ENCODE measurements at places on chromosomes 2 and 18.

DNA sequence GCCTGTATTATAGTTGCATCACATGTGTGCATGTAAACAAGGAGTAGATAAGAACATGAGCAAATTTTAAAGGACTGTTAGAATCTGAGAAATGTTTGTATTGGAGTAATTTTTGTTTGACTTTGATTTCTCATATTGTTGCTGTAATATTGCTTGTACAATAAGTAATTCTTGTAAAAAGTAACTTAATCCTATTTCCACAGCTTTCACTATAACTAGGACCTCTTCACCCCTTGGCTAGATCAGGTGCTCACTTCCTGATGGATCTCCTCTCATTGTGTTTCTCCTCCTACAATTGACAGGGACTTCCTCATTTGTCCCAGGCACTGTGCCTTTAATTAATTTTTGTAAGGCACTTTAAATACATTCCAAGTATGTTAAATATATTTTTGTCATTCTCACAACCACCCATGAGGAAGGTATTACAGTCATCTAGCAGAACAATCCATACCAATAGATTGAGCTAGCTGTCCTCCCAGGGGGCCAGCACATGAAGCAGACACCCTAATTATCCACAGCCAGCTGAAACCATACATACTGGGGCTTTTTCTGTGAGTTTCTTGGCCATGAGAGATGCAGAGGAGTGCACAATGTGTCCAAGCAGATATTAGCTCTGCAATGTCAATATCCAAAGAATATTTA is 359.5 kb upstream of the ACVR2A start:
- DNase-seq = no peak

DNA sequence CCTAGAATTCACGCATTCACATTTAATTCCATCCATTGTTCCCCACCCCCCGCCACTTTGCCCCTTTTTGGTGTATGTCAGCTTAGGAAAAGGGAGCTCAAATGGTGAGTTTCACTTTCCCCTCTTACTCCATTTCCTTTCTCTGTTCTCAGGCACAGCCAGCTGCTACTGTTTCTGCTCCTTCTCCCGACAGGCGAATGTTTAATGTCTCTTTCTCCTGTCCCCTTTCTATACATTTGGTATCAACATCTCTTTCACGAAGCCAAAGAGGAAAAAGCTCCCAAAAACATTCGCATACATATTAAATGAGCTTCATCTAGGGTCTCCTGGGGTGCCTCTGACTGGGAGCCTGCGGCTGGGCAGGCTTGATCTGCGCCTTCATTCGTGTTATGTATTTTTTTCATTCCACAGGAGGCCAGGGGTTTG is 124.2 kb upstream of the SATB2 start:
- DNase-seq = no peak

GRCh38 chr2:75597949-75598348 is 37.2 kb upstream of the EVA1A start:
- no peak for DNase-seq

DNA sequence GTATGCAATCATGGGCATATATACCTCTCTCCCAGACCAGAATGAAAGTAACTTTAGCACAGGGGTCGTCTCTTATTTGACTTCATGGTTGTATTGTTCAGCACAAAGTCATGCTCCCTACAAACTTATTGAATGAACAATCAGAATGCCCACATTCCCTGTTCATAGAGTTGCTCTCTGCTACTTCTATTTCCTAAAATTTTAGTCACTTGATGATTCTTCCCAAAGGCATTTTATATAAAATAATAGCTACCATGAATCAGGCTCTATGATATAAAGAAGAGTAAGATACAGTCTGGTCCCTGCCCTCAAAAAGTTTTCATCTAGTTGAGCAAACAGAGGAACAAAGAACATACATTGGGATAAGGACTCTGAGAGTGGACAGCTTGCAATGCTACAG is 162.2 kb downstream of the SLC39A10 start:
- DNase-seq = no peak

- no peak for DNase-seq
These were observed 31.8 kb downstream of the ARHGAP25 start for GRCh38 chr2:68766376-68766845.

GRCh38 chr2:241933179-241933911 is 63.8 kb downstream of the RTP5 start:
- DNase-seq = no peak

- no peak for DNase-seq
These were observed 333.7 kb upstream of the FANCL start for GRCh38 chr2:58574873-58575272.

GRCh38 chr2:119431155-119431975 is at the start of gene TMEM37:
TSS of gene TMEM37 (plus strand) at chr2:119431854. CDS start at chr2:119431904, 50 bp downstream.
- DNase-seq = peak; percentile 74

DNA sequence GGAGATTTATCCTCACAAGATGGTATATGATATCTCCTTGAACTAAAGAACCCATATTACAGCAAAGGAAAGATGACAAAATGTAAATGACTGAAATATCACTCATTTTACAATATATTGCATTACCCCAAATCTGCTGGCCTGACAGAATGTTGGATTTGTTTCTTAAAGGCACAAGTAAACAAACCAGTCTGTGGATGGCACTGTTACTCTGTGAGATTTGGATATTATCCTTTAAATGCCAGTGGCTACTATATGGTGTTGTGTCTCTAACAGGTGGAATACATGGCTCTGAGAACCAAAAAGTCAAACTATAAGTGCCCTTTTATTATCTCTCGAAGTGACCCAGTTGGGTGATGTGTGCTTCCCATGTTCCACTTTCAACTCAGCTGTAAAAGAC is 125.7 kb downstream of the PDE1A start:
- DNase-seq = no peak

- DNase-seq = no peak
These were observed 113.4 kb upstream of the AQP4 start for GRCh38 chr18:26978812-26979341.

- no peak for DNase-seq
These were observed 8.3 kb downstream of the NEMP2 start for GRCh38 chr2:190526105-190526750.

DNA sequence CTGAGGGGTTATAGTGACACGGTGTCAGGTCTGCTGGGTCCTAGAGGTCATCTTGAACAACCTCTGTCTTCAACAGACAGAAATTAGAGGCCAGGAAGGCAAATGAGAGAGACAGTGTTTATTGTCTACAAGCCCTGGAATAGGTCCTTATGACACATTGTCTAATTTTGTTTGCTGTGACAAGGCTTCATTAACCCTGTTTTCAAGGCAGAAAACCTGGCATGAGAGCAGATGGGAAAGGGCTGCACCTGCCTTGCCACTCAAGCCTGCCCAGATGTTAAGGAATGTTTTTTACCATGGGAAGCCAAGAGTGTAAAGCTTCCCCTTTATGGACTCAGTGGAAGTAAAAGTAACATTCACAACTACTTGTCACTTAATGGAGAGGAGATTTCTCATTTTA is 275.3 kb downstream of the KCNS3 start:
- DNase-seq = no peak

DNA sequence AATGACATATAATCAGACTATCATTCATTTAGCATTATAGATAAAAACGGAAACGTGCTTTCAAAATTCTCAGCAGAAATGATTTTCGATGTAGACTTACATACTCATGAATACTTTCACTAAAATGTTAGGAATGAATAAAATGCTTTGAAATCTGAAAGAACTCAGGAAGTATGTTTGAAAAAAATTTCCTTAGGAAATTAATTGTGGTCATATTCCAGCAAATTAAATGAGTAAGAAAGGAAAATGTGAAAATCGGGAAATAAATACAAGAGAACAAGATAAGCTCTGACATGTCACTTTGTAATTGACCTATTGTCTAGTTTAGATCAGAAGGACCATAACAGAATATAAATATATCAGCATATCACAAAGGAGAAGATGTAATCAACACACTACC is 981.0 kb upstream of the CDH2 start:
- DNase-seq = no peak

DNA sequence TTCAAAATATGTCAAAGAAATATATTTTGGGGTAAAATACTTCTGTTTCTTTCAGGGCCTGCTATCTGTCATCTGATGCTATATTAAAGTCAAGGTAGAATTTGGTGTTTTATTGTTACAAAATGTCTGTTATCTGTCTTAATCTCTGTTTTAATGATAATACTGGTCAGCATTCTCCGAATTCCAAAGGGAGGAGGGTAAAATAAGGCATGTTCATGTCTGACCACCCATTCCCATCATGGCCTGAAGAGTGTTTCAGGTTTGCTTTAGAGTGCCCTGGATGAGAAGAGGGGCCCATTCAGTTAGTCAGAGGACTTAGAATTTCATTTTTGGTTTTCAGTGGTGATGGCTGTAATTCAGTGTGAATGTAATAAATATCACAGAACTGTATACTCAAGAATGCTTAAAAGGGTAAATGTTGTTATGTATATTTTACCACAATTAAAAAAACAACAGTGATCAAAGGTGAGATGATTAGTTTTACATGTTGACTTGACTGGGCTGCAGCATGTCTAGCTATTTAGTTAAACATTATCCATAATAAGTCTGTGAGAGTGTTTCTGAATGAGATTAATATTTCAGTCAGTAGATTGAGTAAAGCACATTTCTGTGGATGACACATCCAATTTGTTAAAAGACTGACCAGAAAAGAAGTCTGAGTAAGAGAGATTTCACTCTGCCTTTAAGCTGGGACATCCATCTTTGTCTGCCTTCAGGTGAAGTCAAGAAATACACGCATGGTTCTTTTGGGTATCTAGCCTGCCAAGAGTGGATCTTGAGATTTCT is 467.9 kb upstream of the SYT4 start:
- DNase-seq = no peak

GRCh38 chr2:150247481-150247880 is 240.0 kb downstream of the RND3 start:
- DNase-seq = no peak

All from right renal pelvis (tissue), 4 donors.